NCI-H1930 (cell line): ENCODE measurements at places on chromosomes 7 and 10.

DNA sequence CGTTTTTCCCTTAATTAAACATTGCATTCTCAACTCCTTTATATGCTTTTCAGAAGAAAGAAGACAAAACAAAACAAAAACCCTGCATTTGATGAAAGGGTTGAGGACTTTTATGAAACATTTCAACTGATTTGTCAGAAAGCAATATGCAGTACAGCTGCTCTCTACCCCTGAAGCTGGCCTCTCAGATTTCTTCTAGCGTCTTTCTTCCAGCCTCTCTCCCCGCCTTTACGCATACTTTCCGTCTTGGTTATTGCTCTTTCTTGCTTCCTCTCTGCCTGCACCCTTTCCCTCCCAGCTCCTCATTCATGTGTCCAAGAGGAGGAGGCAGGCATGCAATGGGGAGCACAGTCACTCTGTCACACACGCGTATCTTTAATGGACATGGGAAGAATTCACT, 91.0 kb upstream of the COL1A2 start:
- DNase-seq: no peak

- DNase-seq: no peak
Measured at GRCh38 chr7:72254455-72254854, 157.7 kb downstream of the CALN1 start.

GRCh38 chr7:93861325-93861949, 29.1 kb downstream of the TFPI2 start:
- DNase-seq: no peak

DNA sequence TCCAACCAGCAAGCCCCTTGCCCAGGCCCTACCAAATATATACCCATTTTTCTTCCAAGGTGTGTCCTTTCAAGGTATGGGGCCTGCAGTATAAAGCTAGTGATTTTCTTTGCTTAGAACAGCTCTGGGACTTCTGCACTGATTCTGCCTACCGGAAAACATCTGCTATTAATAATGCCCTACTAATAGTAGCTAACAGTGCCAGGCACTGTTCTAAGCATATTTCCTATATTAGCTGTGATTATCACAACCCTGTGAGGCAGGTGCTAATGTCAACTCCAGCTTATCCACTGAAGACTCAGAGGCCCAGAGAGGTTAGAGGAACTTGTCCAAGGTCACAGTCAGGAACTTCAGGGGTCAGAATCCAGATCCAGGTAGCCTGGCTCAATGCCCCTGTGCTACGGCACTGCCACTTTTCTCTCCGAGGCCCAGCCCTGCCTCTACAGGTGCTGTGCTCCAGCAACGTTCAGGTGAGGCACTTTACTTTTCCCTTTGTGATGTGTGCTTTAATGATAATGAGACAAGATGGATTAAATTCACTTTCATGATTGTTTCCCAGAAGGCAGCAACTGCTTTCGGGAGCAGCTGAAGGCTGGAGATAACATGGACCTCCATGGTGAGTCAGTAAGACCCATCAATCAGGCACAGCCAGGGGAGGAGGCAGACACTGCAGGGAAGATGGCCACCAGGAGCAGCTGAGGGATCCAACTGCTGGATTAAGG, 26.7 kb downstream of the TAS2R41 start:
- DNase-seq: no peak

- DNase-seq: peak; percentile 69
Measured at GRCh38 chr7:96415293-96415940, 93.5 kb upstream of the SLC25A13 start.

DNA sequence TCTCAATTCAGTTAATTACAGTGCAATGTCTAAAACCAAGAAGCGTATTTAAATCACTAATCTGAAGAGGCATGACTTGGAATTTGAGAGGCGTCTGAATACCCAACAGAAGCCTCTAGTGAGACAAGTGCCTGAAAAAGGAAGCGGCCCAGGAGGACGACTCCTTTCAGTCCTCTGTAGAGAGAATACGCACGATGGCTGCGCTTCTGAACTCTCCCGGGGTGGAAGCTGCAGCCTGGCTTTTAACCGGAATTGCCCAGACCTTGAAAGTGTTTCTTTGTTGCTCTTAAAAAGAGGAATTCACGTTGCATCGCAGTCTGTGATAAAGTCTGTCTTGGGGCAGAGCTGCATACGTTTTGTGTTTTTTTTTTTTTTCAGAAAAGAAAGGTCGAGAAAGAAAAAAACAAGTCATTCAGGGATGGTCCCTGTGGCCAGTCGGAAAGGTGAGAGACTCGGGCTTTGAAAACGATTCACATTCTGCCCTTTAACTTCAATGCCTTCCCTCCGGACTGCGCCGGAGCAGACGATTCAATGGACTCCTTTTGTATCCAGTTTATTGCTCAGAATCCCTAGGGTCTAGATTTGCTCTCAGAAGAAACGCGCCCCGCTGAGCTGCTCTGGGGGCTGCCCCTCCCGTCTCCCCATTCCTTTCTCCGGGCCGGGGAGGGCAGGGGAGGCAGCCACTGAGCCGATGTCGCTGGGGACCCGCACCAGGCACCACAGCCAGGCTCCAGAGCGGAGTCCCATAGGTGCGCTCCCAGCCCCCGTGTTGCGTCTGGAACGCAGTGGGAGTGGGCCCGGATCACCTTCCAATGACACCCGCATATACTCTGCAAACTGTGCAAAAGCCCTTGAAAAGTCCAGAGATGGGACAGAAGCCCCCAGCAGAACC, 994 bp upstream of the PTF1A start:
- no peak for DNase-seq

DNA sequence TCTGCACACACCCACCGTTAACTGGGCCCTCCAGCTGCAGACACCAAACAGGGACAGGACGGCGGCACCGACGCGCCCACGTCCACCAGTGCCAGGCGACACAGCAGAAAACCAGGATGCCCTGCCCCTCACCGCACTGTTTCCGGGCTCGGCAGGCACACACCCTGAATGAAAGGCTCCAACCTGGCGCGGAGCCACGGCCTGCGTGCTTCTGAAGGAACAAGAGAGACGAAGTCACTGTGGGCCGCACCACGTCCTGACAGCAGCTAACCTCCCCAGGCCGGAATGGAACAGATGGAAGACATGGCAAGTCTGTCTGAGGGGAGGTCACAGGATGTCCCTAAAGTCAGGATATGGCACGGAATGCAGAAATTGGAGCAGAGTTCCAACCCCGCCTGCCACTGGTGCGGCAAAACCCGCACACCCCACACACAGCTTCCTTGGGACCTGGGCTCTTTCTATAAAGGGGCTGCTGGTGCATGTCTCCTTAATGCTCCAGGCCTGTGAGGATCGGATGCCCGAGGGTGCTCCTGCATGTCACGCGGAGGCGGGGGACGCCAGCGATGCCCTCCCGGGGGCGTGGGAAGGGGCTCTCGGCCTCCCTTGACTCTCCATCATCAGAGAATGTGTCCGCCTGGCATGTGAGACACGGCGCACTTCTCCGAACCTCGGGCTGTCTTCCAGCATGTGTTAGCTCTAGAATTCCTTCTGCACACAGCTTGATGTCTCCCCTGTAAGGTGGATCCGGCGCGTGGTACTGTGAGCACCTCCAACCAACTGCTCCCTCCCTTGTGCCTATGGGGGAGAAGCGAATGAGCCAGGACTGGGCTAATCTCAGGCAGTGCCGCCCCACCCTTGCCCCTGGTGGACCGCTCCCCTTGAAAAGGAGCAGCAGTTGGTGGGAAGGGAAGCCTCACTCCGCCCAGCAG, 3.9 kb upstream of the GPER1 start:
- DNase-seq: no peak

DNA sequence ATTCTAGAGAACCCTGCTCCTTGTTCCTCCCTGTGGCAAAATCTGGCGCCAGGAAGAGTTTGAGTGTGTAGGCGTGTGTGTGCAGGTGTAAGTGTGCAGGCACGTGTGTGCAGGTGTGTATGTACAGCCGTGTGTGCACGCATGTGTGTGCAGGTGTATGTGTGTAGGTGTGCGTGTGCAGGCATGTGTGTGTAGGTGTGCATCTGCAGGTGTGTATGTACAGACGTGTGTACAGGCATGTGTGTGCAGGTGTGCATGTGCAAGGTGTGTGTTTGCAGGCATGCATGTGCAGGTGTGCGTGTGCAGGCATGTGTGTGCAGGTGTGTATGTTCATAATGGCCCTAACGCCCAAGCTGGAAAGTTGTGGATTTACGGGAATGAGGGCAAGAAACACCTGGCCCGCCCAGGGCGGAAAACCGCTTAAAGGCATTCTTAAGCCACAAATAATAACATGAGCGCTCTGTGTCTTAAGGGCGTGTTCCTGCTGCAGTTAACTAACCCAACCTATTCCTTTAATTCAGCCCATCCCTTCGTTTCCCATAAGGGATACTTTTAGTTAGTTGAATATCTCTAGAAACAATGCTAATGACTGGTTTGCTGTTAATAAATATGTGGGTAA, 34.1 kb downstream of the KCTD7 start:
- DNase-seq: no peak

DNA sequence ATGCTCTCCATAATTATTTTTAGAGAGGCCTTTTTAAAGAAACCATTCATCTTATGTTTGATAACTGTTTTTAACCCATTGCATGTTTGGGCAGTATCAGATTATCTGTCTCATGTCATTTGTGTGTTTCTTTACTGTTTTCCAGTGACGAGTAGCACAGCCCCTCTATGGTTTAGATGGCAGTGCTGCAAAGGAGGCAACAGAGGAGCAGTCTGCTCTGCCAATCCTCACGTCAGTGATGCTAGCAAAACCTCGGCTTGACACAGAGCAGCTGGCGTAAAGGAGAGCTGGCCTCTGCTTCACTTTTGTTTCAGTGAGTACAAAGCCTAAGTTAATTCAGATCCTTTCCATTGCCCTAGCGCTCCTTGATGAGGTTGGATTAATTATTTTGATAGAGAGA, 80.4 kb upstream of the GARIN1A start:
- DNase-seq: no peak

- no peak for DNase-seq
Measured at GRCh38 chr7:135286876-135287275, 53.2 kb downstream of the STRA8 start.

- DNase-seq: no peak
Measured at GRCh38 chr10:8085251-8085650, 30.8 kb downstream of the GATA3 start.
